Small intestine (tissue), 16 donors: ENCODE measurements at places on chromosomes 1 and 21. TPM values are rescaled to one million over a fixed set of nuclear protein-coding genes. Genes with fewer than 3 reads are reported as not detected.

GRCh38 chr21:34670962-34671348, 2.2 kb downstream of the CLIC6 start:
- peak overlapping the region; percentile 70 for H3K4me3 ChIP-seq
- no peaks in the 10 kb centered on the region for H3K36me3 ChIP-seq
- H3K27ac ChIP-seq = no peak overlapping the region
- H3K27me3 ChIP-seq = peaks cover 9% of the 10 kb centered on the region
- no peak for DNase-seq

GRCh38 chr1:6106321-6106731, 60.6 kb downstream of the KCNAB2 start:
- H3K4me3 ChIP-seq = no peak overlapping the region
- H3K36me3 ChIP-seq = no peaks in the 10 kb centered on the region
- H3K27ac ChIP-seq = no peak overlapping the region
- H3K27me3 ChIP-seq = no peaks in the 10 kb centered on the region
- no peaks in the 10 kb centered on the region for H3K4me1 ChIP-seq

GRCh38 chr21:35521852-35522505, 472.9 kb upstream of the RUNX1 start:
- no peak overlapping the region for H3K4me3 ChIP-seq
- no peaks in the 10 kb centered on the region for H3K36me3 ChIP-seq
- DNase-seq = no peak

GRCh38 chr1:2340918-2341254, 50.5 kb downstream of the MORN1 start:
- DNase-seq = no peak

- no peak overlapping the region for H3K27ac ChIP-seq
- no peaks in the 10 kb centered on the region for H3K4me1 ChIP-seq
- H3K36me3 ChIP-seq = no peaks in the 10 kb centered on the region
- no peak overlapping the region for H3K4me3 ChIP-seq
Observed at GRCh38 chr1:43156026-43156425, 16.1 kb downstream of the EBNA1BP2 start.

DNA sequence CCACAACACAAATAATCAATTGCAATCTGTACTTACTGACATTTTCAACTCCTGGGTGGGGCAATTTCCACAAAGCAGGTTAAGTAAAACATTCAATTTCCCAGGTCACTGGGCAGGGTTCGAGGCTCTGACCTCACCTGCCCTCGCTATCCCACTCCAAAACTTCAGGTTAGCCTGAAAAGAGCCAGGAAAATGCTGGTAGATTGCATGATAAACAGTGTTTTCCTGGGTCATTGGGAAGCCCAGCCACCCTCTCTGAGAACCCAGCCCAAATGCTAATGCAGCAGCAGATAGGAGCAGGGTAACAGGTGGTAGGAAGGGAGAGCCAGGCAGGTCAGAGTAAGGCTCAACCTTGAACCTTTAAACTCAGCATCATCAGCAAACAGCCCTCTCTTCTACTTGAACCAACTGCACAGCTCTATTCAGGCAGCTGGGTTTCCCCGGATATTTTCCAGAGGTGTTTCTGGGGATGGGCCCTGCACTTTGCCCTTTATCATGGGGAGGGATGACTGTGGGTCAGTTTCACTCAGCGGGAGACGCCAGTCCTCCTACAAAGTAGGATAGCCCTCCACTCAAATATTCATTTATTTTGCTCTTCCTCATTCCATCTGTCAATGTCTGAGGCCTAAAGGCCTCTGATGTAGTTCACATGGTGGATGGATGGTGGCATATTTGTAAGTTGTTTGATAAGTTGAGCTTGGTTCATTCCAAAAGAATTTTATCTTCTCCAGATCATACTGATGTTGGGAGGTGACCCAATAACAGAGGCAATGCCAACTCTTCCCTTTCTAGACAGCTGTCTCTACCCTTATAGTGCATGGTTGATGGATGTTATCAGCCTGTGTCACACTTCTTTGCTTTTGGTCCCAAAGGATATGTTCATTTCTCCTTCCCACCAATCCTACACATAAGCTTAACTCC, 65.7 kb downstream of the DUSP10 start:
- no peaks in the 10 kb centered on the region for H3K27me3 ChIP-seq
- H3K4me3 ChIP-seq = no peak overlapping the region
- no peaks in the 10 kb centered on the region for H3K4me1 ChIP-seq
- no peak for DNase-seq
- no peak overlapping the region for H3K27ac ChIP-seq

- no peak for DNase-seq
- no peaks in the 10 kb centered on the region for H3K36me3 ChIP-seq
Observed at GRCh38 chr1:165259706-165260428, 96.6 kb downstream of the LMX1A start.

DNA sequence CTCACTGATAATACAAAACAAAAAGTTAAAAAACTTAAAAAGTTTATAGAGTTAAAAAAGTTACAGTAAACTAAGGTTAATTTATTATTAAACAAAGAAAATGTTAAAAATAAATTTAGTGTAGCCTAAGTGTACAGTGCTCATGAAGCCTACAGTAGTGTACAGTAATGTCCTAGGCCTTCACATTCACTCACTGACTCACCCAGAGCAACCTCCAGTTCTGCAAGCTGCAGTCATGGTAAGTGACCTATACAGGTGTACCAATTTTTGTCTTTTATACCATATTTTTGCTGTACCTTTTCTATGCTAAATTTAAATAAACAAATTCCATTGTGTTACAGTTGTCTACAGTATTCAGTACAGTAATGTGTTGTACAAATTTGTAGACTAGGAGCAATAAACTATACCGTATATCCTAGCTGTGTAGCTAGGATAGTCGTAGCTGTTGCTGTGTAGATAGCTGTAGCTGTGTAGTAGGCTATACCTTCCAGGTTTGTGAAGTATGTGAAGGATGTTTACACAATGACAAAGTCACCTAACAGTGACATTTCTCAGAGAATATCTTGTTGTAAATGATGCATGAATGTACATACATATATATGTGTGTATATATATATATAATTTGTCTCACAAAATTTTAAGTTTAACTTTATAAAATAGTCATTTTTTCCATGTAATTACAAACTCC, 140.2 kb downstream of the TGFB2 start:
- no peak overlapping the region for H3K27ac ChIP-seq
- no peak for DNase-seq
- H3K4me3 ChIP-seq = no peak overlapping the region

DNA sequence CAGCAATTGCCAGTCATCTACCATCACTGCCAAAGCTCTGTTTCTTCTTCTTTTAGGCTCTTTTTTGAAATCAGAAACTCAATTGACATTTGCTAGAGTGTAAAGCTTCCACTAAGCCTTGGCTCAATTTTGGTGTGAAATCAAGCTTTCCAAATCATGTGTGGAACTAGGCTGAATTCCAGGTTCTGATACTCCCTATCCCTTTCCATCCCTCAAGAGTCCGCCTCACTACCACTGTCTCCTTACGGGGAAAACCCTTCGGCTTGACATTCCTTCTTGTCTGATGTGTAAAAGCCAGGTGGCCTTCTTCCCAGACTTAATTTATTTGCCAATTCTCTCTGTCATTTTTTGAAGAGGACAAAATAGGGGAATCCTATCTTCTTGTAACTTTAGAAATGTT, 47.2 kb upstream of the PRMT6 start:
- no peak for DNase-seq
- H3K4me3 ChIP-seq = no peak overlapping the region
- H3K27ac ChIP-seq = no peak overlapping the region
- no peaks in the 10 kb centered on the region for H3K36me3 ChIP-seq

GRCh38 chr1:10741696-10742095, 54.8 kb downstream of the CASZ1 start:
- H3K4me3 ChIP-seq = no peak overlapping the region
- H3K36me3 ChIP-seq = peaks cover 22% of the 10 kb centered on the region
- H3K27ac ChIP-seq = no peak overlapping the region

Gene HES4
- 6.2 TPM for polyA plus RNA-seq

Gene DENND2D
- polyA plus RNA-seq = 31.3 TPM

Gene SLC45A1
- polyA plus RNA-seq = 0.58 TPM

Gene MIXL1
- polyA plus RNA-seq = 1.1 TPM
